ENCODE measurements at places on chromosomes 4 and X.

- DNase-seq = no peak
Measured at GRCh38 chr4:15753786-15754185, 24.3 kb upstream of the CD38 start.

DNA sequence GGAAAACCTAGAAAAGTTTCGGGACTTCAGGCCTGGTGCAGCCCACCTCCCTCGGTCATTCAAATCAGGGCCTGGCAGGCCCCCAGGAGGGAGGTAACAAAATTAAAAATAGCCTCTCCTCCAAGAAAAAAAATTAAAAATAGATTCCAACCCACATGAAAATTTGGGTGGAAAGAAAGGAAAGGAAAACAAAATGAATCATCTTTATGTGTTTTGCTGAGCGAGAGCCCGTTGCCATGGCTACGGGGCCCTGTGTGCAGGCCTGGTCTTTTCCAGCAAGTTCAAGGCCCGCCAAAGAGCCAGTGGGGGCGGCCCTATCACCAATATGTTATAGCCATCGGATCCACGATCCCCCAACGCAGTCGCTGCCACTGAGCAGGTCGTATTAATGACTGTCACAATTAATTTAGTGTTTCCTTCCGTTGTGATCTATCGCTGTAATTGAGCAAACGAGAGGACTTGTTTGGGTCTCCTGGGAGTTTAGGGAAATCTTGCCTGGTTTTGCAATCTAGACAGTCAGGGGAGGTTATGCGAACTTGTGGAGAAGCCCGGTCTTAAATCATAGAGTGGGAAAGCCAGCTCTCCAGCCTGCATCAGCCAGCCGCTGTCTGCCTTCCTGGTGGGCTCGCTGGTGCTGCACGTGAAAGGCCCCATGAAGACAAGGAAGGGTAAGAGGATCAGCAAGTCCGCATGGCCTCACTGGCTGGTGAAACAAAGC lies 452.4 kb downstream of the BCOR start:
- no peak for DNase-seq

DNA sequence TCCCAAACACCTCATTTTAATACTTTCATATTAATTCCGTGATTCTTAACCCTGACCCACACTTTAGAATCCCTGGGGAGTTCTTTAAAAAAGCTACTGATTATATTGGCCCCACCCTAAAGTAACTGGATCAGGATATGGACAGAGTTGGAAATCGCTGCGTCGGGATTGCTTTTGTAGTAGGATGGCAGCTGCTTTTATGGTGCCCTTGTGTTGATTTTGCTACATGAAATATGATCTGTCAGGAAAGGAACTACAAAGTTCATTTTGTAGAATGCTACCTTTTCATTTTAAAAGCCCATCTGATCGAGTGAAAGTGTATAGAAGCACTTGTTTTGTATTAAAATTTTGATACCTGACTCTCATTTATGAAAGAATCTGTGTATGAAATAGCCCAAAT lies 43.6 kb downstream of the TMEM131L start:
- DNase-seq = no peak

- DNase-seq = no peak
Measured at GRCh38 chr4:8029689-8030088, 90.0 kb upstream of the AFAP1 start.

Data from NCI-H187 treated with DMSO at 0.1 percent for 48 hours (cell line).